Amniotic stem cell (primary cell): ENCODE measurements at places on chromosomes 11 and 22.

DNA sequence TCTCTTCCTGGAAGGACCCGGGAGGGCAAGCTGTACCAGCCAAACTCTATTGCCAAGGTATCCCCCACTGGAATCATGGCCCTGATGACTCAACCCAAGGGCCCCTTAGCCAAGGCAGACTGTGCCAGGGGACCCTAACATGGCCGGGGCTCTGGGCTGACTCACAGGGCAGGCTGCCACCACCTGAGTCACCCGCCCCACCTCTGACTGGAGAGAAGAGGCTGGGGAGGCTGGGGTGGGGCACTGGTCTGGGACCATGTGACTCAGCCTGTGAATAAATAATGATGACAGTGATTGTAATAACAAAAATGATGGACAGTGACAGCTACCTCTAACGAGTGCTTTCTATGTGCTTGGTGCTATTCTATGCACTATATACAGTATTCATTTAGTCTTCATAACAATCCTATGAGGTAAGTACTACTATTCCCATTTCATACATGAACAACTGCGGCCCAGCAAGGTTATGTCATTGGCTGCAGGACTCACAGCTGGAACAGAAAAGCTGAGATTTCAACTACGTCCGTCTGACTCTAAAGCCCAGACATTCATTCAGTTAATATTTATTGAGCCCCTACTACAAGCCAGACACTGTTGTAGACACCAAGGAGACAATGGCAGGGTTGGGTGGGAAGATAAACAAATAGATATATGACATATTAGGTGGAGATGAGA is 84.2 kb downstream of the FBXO7 start:
- peak; percentile 37 for DNase-seq

DNA sequence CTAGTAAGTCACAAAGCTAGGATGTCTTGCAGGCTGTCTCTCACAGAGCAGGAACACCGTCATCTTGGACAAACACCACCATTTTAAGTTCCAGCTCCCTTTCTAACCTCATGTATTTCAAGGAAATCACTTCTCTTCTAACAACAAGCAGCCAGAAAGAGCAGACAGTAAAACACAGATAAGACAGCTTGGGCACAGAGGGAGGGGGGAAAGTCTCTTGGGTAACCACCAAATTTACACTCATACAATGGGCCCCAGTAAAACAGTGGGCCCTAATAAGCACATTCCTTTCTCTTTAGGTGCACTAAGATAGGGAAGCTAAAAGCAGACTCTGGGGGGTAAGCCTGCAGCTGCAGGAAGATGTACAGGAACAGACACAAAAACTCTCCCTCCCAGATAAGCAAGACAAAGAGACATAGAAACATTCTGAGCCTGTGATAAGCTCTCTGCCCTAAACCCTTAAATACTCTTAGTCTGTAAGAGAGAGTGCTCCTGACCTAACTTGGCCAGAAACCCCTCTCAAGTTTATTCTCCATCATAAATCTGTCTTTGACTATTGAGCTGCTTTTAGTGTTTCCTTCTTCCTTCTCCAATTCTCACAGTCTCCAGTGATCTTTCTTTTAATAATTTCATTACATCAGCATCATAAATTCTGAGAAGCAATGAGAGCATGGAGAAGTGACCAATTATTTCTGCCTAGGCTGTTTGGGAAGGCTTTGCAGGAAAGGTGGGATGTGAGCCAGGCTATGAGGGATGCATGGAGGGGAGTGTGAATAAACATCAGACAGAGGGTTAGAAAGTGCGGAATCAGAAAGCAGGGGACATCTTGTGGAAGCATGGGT is 7.4 kb downstream of the OR10D3 start:
- DNase-seq = no peak

GRCh38 chr11:2186669-2187279 is 15.2 kb upstream of the TH start:
- no peak for DNase-seq

DNA sequence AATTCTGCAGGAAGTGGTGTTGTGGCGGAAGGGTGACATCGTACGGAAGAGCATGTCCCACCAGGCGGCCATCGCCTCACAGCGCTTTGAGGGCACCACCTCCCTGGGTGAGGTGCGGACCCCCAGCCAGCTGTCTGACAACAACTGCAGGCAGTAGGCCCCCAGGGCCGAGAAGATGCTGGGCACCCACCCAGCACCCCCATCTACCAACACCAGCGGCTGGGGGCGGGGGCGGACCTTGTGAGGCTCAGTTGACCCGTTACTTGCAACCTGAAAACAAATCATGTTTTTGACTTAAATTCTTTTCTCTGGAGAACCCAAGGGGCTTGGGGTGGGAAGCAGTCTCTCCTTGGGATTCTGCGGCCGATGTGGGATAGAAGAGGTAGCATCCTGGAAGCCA is 7.7 kb downstream of the THYN1 start:
- no peak for DNase-seq

DNA sequence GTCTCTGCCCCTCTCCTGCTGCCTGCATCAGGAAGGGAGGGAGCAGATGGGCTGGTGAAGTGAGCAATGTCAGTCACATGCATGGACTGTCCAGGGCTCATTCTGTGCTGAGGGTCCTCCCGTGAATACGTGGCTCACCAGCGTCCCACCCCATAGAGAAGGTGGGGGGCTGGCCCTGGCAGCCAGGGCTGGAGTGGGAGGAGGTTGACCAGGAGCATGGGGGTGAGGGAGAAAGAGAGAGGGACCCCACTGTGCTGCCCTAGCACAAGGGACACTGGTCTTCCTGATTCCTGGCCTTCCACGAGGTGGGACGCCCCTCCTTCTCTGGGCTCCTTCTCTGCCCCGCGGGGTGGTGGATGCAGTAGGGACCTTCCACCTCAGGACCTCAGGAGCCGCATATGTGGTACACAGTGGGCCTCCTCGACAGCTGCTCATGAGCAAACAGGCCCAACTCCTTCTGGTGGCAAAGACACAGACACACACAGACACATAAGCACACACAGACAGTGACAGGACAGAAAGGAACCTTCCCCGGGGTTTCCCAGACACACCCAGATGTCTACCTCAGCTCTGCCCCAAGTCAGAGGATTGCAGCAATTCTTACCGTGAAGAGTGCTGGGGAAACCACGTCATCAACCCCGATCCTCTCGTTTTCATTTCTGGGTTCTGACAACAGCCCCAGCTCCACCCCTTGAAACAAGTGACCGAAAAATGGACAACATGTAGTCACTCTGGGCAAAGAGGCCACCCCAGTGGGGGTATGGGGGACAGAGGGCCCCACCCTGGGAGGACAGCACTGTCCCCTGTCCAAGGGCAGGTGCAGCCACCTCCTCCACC is 3.6 kb upstream of the APOBEC3A start:
- DNase-seq = no peak

GRCh38 chr11:34344410-34344767 is 13.4 kb downstream of the ABTB2 start:
- DNase-seq = no peak

DNA sequence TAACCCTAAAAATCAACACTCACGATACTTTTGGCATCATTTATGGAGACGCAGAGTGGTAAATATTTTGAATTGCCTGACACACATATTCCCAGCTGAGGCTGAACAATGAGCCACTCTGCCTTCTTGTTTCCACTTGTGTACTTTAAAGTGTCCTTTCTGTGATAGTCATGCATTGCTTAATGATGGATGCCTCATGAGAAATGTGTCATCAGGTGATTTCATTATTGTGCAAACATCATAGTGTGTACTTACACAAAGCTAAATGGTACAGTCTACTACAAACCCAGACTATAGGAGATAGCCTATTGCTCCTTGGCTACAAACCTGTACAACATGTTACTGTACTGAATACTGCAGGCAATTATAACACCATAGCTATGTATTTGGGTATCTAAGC is 44.2 kb downstream of the MRE11 start:
- no peak for DNase-seq

DNA sequence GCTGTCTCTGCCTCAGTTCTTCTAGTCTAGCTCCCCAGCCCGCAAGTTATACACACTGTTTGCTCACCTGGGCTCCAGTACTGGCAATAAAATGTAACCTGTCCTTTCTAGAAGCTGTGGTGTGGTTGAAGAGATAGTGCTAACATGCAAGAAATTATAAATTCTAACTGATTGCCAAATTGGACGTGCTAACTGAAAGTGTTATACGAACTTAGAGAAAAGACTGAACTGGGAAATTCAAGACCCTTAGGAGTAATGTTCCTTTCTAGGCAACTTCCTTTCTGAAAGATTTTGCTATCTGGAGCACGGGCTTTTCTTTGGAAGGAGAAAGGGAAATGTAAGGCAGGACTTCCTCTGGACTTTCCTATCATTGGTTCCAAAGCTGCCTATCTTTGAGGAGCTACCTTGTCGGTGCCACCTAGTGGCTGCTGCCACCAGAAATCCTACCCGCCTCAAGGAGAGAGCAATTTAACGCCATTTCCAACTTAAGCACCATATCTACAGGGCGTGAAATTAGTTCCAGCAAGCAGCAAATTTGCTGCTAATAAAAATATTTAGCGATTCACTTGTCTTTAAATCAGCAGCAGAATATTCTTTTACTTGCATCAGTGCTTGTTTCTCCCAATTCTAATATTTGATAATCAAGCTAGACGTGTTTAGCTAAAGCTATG is 12.7 kb upstream of the TMEM218 start:
- DNase-seq = no peak

- DNase-seq = no peak
Measured at GRCh38 chr11:130762638-130763037, 153.6 kb downstream of the SNX19 start.

- no peak for DNase-seq
Measured at GRCh38 chr11:119388103-119388502, 6.6 kb upstream of the USP2 start.

DNA sequence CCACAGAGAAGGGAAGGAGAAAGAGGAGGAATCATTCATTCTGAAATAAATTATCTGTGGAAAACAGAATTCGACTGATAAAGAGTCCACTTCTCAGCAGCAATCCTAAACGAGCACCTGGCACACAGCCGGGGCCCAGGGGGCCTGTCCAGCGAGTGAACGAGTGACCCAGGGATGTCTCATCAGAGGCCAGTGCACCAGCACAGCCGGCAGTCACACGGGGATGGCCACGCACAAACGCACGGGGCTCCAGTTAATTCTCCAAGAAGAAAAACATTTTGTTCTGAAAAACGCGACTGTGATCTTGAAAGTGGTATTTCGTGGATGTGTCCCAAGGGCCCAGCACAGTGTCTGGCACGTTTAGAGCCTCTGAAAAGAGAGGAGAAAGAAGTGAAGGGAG is 154.6 kb downstream of the BRD1 start:
- DNase-seq = no peak

DNA sequence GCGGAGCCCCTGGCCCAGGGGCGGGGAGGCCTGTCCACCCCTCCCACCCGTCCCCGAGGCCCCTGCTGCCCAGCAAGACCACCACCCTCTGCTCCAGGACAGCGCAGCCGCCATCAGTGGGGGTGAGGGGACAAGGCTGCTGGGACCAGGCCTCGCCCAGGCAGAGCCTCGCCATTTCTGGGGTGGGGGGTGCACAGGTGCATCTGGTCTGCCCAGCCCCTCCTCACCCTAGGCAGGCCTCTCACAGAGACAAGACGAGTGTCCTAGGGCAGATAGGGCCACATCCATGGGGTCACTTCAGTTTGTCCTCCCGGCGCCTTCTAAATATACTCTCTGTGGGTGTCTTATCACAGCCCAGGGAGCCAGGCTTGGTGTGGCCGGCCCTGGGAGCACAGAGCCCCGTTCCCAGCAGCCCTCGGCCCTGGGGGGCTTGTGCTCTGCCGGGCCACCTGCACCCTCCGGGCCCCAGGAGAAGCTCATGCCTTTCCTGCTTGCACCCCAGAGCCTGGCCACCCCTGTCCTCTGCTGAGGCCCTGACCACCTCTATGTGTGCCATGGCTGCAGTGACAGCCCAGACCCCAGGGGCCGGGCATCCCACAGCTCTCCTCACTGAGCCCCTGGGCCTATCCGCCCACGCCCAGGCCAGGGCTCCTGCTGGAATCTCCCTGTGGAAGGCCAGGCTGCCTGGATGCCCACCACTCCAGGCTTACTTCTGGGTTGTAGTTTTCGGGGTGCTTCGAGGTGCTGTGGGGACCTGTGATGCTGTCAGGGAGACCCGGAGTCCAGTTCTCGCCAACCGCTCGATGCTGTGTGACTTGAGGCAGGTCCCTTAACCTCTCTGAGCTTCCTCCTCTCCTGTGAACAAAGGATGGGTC is 70.8 kb downstream of the KCNQ1 start:
- DNase-seq = no peak

DNA sequence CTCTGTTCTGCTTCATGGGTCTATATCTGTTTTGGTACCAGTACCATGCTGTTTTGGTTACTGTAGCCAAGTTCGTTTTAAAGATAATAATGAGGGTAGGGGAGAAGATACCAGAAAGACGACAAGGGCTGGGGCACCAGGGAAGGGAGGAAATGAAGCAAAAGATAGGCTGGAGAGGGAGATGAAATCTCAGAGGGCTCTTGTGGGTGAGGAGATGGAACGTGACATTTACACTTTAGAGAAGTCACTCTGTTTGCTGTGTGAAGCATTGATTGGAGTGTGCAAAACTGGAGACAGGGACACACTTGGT is 33.5 kb downstream of the OR4D9 start:
- no peak for DNase-seq

DNA sequence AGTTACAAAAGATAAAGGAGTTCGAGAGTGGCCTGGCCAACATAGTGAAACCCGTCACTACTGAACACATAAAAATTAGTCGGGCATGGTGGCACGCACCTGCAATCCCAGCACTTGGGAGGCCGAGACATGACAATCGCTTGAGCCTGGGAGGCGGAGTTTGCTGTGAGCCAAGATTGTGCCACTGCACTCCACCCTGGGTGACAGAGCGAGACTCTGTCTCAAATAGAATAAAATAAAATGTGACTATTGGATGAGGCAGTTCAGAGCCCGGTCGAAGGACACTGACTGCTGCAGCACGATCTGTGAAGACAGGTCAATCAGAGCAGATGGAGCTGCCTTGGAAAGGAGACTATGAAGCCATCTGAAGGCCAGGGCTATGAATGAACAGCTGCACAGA is 37.7 kb upstream of the ANO1 start:
- no peak for DNase-seq

DNA sequence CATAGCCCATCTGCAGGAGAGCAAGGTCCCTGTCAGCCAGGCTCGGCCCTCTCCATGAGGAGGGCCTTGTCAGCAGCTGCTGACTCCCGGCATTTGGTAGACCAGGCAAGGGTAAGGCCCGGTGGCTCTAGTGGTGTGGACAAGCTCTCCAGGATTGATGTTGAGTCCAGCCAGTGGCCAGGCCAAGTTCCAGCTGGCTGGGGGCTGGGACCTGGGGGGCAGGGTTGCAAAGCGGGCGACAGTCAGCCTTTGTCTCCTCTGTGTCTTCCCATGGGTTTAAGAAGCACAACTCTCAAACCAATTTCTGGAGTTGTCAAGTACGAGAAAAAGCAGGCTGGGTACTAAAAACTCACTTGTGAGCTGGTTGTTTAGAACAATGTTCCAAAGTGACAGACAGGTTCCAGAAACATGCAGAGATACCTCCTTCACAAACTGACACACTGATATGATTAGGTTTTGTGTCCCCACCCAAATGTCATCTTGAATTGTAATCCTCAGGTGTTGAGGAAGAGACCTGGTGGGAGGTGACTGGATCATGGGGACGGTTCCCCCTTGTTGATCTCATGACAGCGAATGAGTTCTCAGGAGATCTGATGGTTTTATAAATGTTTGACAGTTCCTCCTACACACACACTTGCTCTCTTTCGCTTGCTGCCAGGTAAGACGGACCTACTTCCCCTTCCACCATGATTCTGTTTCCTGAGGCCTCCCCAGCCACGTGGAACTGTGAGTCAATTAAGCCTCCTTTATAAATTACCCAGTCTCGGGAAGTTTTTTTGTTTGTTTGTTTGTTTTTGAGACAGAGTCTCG is 52.3 kb upstream of the SERPIND1 start:
- DNase-seq = no peak

GRCh38 chr22:32501836-32502752 is 27.5 kb downstream of the FBXO7 start:
- DNase-seq = no peak

GRCh38 chr11:112961146-112961668 is at the start of gene NCAM1:
Gene NCAM1 (plus strand): TSS chr11:112961420.
- DNase-seq = no peak
